ENCODE measurements at places on chromosomes 2 and 18. TPM values are rescaled to one million over a fixed set of nuclear protein-coding genes. Genes with fewer than 3 reads are reported as not detected.

DAW1 gene
- not detected for total RNA-seq

CCDC121 gene
- 1.6 TPM for total RNA-seq

DNA sequence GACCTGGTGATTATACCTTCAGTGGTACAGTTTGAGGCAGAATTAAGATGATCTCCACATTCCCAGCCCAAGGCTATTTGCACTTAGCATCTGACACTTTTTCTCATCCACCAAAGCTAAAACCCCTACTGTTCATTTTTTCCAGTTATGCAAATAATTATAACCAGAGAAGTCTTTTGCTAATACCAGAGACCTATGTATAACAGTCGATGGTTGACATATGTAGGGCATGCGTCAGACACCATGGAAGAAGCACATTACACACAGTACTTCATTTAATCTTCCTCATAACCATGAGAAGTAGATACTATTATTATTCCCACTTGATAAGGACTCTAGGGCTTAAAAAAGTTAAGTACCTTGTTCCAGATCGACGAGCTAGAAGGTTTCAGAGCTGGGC lies 36.5 kb downstream of the AP1S3 start:
- DNase-seq: no peak

DNA sequence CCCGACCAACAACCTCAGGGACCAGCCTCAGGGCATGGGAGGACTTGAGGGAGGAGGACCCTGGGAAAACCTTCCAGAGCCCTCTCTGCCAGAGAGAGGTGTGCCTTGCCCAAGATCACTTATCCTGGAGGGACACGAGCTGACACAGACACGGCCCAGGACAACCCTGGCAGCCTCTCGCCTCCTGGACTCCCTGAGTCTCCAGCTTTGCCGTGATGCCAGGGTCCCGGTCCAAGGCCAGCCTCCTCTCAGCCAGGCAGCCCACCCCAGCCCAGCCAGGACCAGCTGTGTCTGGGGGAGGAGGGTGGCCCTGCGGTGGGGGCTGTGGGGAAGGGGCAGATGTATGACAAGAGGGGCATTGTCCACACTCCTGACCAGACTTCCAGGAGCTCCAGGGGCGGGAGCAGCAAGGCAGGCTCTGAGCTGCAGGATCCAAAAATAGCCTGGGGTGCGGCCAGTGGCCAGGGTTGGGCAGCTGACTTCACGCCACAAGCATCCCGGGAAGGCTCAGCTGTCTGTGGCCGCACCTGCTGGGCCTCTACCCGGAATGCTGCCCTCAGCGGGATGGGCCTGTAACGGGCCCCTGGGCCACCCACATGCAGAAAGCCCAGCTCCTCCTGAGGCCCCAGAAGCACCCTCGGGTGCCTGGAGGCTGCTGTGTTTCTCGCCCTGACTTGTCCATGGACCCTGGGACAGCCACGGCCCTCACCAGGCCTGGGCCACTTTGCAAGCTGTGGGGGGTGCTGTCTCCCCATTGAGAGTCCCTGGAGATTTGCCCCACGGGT lies 65.5 kb upstream of the GPC1 start:
- DNase-seq: no peak

GRCh38 chr2:186683341-186683740 lies 10.5 kb upstream of the FAM171B start:
- DNase-seq: no peak

- DNase-seq: no peak
Observed at GRCh38 chr2:127233710-127234109, 13.6 kb upstream of the CYP27C1 start.

DNA sequence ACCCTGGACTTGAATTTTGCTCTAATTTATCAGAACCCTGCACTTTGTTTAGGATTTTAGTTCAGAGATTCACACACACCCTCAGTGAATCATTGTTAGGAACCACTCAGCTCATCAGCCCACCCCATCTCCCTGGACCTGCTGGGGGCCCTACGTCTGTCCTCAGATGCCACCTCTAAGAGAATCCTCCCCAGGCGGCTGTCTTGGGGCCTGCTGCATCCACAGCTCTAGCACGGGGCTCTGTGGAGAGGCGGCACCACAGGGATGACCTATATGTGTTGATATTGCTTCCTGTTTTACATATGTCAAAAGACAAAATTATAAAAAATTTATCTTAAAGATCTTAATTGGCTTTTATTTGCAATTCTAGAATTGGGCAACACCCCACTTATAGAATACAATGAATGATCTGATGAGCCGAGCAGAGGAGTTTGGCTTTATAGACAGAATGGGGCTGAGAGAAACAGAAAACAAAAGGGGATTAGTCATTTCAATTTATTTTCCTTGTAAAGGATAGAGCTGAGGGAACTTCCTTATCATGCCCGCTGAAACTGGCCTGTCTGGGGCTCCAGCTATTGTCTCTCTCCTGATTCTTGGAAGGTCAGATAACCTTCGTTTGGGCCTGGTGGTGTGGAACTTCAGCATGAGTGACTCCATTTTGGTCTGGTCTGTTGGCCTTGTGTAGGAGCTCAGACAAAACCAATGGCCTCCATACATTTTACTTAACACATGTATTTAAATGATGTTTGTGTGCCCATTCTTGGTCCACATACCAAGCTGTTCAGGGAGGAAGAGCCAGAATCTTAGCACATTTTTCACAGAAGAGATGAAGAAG lies 1.4 kb downstream of the MYO7B start:
- DNase-seq: no peak

DNA sequence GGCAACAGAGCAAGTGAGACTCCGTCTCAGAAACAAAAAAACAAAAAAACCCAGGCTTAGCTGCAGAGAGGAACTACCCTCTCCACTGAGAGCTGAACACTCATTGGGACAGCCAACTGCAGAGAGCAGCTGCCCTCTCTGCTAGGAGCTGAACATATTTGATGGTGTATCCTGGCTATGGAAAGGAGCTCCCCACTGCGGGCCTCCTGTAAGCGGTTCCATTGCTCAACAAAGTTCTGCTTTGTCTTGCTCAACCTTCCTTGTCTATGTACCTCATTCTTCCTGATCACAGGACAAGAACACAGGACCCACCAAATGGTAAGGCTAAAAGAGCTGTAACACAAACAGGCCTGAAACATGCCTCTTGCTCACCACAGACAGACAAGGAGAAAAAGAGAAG lies 246.3 kb upstream of the LRRTM4 start:
- no peak for DNase-seq

DNA sequence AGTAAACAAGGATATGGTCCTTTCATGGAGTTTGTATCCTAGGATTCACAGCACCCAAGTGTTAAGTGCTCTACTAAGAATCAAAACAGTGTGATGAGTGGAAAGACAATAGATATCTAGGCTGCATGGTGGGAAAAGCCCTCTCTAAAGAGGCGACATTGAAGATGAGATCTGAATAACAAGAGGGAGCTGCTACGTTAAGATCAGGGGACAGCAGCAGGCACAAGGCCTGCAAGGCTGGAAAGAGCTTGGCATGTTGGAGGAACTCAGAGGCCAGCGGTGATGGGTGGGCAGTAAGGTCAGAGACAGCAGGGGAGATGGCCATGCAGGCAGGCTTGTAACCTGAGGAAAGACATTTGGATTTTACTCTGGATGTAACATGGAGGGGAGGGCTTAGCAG lies 177.5 kb downstream of the GFPT1 start:
- no peak for DNase-seq

KLF7 gene
- total RNA-seq: 5.1 TPM

DNA sequence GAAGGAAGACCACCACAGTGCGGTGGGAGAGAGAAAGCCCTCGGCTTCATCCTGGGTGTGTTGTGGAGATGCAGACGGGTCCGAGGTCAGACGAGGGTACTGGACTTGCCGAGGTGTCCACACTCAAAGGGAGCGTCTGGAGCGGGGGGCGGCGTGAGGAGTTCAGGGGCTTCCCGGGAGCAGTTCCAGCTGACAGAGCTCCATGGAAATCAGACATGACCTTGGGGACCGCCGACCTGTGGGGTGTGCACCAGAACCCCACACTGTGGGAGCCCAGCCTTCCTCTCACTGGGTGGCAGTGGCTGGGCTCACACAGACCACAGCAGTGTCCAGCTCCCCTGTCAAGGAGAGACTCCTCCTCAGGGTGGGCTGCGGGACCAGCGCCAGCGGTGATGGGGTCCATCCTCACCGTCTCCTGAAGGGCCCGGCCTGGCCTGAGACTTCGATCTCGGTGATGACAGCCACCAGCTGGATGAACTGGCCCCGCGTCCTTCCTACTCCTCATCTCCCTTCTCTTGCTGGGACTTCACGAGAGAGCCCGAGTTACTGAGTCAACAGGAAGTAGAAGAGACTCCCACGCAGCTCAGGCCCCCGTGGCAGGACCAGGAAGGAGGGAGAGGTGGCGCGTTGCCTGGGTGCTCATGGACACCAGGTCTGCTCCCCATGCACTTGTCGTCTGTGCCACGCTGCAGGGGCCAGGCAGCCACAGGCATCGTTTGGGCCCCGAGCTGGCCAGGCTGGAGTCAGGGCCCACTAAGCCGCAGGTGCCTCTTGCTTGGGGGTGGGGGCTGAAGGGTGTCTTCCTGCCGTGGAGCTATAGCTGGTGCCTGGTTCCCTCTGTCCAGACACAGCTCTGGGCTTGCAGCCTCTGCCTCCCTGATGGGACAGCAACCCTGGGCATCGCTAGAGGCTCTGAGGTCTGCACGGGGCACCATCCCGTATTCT lies 101.9 kb upstream of the CTDP1 start:
- no peak for DNase-seq

GRCh38 chr2:85785027-85785822 lies 31.4 kb downstream of the ATOH8 start:
- no peak for DNase-seq

Measured in liver (tissue), 10 donors.